CD4-positive, alpha-beta T cell treated with Interleukin-17A for 4 hours (primary cell): ENCODE measurements at places on chromosomes 3 and 15.

- DNase-seq: no peak
Measured at GRCh38 chr3:16739541-16740105, 134.4 kb upstream of the DAZL start.

GRCh38 chr3:183558495-183558894, 3.0 kb upstream of the KLHL6 start:
- DNase-seq: no peak

DNA sequence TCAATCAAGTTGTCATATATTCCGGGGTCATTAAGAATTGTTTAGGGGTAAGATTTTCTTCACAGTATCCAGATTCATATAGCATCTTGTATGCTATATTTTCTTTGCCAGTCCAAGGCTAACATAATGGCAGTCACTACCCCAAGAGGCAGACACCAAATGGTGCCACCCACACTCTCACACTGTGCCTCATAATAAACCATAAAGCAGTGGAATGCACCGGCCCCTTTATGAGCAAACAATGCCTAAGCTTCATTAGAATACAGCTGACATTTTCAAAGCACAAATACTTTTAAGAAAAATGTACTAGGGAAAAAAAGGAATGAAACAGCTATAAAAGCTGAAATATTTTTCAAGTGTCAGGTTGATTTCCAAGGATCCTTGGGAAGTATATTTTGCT, 121.6 kb downstream of the TFDP2 start:
- peak; percentile 13 for DNase-seq

DNA sequence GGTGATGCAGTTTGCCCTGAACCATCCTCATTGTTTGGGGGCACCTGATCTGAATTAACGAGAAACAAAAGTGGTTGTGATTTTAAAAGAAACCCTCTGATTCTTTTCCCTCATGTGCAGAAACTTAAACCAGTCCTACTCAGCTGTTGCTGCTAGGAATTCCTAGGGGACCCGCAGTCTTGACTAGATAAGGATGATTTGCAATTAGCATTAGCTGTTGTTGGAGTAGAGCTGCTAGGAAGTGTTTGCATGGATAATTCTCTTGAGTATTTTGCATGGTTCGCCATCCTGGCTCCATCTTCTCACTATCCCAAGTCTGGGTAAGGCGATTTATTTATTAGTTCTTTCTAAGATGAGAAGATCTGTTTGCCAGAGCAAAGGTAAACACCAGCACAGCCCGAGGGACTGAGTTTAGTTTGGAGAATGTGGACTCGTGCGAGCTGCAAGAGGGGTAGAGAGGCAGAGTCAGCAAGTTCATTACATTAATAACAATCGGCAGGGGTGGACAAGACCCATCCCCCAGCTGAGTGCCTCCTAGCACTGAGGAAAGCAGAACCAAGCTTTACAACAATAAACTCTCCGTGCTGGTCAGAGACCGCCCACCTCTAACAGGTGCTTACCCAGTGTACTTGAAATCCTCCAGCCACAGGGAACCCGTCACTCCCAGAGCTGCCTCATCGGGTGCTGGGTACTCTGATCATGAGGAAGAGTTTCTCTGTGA, 4.1 kb downstream of the FGD5 start:
- no peak for DNase-seq

DNA sequence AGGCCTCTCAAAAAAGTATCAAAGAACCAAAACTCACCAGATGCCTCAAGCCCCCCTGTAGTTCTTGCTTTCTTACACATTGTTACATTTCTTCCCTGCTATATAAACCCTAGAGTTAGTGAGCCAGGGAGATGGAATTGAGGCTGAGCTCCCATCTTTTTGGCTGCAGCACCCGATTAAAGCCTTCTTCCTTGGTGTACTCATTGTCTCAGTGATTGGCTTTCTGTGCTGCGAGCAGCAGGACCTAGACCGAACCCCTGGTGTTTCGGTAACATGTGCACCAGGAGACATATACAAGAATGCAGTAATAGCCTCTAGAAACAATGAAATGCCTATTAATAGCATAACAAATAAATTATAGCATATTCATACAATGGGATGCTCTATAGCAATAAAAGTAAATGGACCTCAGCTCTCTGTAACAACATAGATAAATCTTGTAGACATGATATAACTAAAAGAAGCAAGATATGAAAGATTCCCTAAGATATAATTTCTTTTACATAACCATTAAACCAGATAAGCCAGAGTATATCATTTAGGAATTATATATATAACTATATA, 174.0 kb downstream of the NEK11 start:
- DNase-seq: no peak

- DNase-seq: no peak
Measured at GRCh38 chr3:149267565-149267964, 45.9 kb upstream of the CP start.

- no peak for DNase-seq
Measured at GRCh38 chr3:65938676-65939075, 100.0 kb downstream of the MAGI1 start.

GRCh38 chr15:65923264-65923663, 54.0 kb downstream of the RAB11A start:
- DNase-seq: no peak

DNA sequence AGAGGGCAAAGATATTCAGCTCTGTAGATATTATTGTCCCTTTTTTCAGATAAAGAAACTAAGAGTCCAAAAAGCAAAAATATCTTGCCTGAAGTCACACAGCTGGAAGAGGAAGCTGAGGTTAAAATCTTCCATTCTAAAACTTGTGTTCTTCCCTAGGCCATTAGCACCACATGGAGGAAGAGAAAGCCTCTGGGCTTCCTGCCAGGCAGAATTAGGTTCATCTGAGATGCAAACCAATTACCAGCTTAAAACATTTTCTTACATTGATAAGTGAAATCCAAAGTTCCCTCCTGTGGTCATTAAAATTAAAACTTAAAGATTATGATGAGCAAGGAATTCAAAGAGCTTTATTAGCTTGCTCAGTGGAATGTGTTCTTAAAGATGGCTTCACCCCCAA, 235.3 kb upstream of the SETMAR start:
- no peak for DNase-seq

GRCh38 chr3:144491333-144491732, 519.7 kb downstream of the DIPK2A start:
- no peak for DNase-seq

GRCh38 chr3:50267280-50267913, 1.6 kb upstream of the SEMA3B start:
- DNase-seq: no peak

DNA sequence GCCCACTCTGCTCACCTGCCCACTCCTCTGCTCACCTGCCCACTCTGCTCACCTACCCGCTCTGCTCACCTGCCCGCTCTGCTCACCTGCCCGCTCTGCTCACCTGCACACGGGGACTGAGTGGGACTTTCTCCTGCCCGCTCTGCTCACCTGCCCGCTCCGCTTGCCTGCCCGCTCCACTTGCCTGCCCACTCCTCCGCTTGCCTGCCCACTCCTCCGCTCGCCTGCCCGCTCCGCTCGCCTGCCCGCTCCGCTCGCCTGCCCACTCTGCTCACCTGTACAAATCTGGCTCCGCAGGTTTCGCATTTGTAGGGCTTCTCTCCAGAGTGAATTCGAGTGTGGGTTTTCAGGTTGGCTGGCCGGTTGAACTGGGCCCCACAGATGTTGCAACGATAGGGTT, 20.0 kb downstream of the BCL6 start:
- DNase-seq: no peak

GRCh38 chr15:69861331-69862171, 236.2 kb downstream of the TLE3 start:
- no peak for DNase-seq

DNA sequence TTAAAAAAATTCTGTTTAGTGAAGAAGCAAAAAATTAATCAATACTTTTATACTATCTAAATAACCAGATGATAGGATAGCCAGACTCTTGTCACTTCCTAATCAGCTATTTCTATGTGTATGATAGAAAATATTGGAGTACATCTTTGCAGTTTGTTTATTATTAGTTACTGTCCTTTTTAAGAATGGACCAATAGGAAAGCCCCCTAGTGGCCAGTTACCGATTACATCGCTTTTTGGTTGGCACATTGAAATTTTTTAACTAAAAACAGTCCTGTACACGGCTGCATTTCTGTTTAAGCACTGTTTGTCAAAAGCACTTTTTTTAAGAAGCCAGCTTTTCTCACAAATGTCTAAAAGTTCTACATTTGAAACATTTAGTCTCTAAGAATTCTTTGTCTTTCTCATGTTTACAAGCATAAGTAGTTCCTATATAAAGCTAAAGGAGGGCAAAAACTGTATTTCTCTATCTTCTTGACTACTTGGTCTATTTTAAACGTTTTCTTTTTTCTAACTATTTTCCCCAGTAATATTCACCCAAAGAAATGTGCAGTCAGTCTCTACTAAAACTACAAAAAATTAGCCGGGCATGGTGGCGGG, 253.2 kb upstream of the LRTM1 start:
- DNase-seq: peak; percentile 5

- DNase-seq: no peak
Measured at GRCh38 chr3:43212914-43213611, 73.3 kb upstream of the SNRK start.

- DNase-seq: no peak
Measured at GRCh38 chr15:67327737-67328136, 73.2 kb downstream of the IQCH start.

DNA sequence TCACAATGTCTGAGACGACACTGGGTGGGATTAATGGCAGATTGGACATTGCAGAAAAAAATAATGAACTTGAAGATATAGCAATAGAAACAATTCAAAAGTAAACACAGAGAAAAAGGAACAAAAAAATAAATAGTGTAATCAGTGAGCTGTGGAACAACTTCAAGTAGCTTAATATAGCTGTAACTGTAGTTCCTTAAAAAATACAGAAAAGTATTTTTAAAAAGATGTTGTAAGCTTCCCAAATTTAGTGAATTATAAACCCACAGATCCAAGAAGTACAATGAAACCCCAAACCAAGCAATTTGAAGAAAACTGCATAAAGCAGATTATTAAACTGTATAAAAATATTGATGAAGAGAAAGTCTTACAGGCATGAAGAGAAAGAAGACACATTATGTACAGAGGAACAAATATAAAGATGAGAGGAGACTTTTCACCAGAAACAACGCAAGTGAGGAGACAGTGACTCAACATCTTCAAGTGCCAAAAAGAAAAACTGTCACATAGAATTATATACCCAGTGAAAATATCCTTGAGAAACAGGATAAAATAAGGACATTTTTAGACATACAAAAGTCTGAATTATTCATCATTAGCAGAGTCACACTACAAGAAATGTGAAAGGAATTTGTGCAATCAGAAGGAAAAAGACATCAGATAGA, 176.4 kb downstream of the NFKBIZ start:
- no peak for DNase-seq

- no peak for DNase-seq
Measured at GRCh38 chr15:33587773-33588172, 277.0 kb downstream of the RYR3 start.

GRCh38 chr15:81040757-81041156, 40.0 kb downstream of the TLNRD1 start:
- no peak for DNase-seq

- no peak for DNase-seq
Measured at GRCh38 chr3:159818399-159818798, 170.2 kb upstream of the IL12A start.

DNA sequence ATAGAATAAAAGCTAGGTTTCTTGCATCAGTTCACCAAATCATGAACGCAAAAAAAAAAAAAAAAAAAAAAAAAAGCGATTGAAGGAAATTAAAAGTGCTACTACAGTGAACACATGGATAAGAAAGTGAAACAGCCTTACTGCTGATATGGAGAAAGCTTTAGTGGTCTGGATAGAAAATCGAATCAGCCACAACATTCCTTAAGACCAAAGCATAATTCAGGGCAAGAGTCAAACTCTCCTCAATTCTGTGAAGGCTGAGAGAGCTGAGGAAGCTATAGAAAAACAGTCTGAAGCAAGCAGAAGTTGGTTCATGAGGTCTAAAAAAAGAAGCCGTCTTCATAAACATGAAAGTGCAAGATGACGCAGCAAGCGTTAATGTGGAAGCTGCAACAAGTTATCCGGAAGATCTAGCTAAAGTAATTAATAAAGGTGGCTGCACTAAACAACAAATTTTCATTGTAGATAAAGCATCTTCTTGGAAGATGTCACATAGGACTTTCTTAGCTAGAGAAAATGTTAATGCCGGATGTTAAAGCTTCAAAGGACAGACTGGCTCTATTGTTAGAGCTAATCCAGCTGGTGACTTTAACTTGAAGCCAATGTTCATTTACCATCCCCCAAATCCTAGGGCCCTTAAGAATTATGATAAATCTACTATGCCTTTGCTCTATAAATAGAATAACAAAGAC, 19.2 kb downstream of the P3H2 start:
- DNase-seq: no peak

DNA sequence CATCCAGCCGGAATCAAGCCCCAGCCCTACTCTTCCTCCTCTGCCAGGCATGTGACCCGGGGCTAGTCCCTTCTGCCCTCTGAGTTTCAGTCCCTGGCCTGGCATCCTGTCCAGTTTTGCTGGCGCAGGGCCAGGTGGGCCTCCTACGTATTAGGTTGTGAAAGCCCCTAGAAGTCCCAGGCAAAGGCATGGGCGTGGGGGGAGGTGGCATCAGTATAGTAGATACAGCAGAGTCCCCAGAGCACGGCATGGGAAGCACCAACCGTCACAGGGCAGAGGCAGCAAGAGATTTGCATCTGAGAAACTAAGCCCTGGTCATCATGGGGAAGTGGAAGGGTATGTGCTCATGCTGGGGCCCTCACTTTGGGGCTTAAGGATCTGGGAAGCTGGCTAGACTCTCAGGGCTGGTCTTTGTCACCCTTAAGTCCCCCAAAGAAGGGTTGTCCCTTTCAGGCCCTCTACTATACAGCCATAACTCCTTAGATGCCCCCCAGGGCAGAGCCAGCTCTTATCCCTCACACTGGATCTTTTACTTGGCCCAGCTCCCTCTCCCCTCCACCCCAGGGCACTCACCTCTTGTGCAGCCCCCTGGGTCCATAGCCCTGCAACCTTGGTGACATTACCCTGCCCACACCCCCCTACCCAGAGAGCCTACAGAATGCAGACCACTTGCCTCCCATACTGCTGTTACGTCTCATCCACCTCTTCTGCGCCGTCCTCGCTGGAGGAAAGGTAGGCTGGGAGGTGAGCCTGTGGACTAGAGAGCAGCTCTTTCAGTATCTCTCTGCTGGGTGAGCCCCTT, 11.3 kb downstream of the NBEAL2 start:
- no peak for DNase-seq

GRCh38 chr15:77860071-77860691, 217.3 kb downstream of the TBC1D2B start:
- no peak for DNase-seq

DNA sequence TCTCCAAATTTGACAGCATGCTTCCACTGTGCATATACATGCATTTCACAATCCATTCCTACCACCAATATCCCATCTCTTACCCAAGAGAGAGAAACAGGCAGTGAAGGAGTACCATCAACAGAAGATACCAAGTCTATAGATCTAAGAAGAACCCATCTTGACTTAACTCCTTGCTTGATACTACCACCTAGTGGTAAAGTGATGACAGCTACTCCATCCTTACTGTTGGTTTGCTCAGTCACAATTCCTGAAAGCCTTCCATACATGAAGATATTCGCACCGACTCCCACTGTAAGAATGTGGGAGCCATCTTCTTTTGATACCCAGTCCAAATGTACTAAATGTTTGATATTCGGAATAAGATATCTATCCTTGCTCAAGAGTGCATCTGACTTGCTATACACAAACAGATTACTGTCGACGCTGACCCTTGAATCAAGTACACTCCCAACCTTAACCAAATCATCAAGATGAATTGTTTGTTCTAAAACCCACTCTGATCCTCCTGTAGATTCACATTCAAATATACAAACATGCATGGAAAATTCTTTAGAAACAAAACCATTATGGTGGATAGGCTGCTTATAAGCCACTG, 123.1 kb downstream of the DMXL2 start:
- DNase-seq: no peak

- no peak for DNase-seq
Measured at GRCh38 chr3:152097120-152097519, 171.6 kb upstream of the MBNL1 start.
